ENCODE measurements at places on chromosomes 7 and 10.

DNA sequence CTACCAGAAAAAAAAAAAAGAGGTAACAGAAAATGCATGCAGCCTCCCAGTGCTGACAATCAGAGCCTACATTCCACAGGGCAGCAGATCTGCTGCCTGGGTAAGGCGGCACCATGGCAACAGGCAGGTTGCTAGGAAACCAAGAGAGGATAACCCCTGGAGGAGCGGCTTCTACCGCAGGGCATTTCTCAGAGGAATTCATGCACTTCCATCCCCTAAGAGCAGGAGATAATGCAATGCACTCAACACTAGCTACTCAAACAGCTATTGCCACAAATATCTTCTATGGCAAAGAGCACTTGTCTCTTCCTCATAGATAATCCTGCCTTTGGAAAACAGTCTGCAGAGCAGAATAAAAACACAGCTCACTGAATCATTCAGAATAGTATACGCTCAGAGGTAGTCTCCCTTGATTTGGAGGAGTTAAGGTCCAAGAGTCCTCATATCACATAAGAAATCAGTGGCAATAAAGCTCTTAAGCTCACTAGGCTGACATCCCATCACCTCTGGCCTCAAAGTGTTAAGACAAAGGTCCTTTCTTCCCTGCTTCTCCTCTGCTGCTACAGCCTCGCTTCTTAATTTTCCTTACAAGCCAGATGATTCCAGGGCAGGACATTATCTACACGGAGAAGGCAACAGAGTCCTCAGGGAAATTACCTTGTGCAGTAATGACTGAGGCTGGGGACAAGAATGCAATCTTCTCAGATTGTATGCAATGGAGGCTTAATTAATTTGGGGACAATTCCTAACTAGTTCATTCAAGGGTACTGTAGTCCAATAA, 10.7 kb downstream of the PSAP start:
- DNase-seq = peak; percentile 67

- no peak for DNase-seq
These were observed 171.5 kb downstream of the AKR1D1 start for GRCh38 chr7:138247568-138248333.

DNA sequence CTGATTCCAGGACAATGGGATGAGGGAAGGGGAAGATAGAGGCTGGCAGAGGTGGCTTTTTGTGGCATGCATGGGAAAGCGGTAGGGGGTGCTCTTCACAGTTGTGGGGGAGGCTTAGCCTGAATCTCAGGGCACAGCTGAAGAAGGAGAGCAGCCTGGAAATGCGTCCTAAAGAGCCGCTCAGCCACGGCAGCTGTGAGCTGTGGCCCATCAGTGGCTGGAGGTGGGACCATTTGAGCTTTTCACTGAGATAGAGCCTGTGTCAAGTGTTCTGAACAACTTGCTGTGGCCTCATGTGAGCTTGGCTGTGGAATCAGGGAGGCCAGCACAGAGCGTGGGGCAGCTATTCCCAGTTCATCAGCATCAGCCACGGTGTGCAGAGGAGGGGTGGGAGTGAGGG, 100.3 kb upstream of the INSYN2A start:
- DNase-seq = no peak

DNA sequence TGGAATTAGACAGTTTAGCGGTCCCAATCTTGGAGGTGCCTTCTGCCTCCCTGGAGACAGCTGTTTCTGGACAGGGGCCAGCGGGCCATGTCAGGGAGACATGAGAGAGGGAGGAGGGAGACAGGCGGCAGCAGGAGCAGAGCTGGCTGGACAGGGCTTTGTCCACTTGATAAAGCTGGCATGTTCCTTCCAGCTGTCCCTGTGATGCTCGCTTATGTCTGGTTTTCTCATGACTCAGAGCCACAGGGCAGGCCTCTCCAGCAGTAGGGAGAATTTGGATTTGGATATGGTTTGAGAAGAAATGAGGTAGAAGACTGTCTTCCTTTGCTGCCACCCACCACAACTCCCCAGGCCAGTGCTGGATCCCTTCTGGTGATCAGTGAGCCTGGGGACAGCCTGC, 51.7 kb upstream of the SORCS3 start:
- DNase-seq = no peak

- DNase-seq = no peak
These were observed 68.1 kb downstream of the HTR5A start for GRCh38 chr7:155138204-155138603.

DNA sequence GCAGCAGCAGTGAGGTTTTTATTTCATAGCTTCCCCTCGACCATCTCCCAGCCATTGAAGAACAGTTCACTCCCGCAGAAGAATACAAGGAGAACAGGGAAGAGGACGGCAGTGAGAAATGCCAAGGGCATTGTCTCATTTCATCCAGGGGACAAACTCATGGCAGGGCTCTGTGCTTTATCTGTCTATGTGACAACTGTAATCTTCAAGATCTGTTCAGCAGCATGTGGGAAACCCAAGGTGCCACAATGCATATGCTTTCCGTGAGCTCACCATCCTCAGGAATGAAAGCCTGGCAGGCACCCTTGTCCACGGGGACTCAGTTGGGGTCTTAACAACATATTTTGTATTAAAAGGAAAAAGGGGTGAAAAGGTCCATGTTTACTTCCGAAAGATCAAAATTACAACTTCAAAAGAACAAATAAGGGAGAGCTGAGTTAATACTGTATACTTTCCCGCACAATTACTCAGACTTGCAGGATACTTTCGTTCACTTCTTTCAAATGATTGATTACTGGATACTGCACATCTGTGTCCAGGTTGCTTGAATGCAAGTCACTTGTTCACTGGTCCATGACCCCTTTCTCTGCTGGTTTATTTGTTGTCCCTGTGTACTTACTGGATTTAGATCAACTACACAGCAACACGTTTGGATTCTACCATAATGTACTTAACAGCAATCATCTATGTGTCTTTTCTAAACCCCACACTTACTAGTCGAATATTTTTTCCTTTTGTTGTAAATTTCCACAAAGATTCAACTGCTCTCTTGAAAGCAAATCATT, 90.1 kb upstream of the ATP6V0A4 start:
- no peak for DNase-seq

Data from ureter (tissue), 1 donor.